ENCODE measurements at places on chromosomes 12 and 14.

- DNase-seq: no peak
These were observed 60.6 kb downstream of the BEGAIN start for GRCh38 chr14:100526632-100527031.

- DNase-seq: no peak
These were observed 345.4 kb downstream of the MED13L start for GRCh38 chr12:115932066-115932465.

- peak; percentile 61 for DNase-seq
These were observed 361.8 kb downstream of the C12orf50 start for GRCh38 chr12:87667378-87667777.

DNA sequence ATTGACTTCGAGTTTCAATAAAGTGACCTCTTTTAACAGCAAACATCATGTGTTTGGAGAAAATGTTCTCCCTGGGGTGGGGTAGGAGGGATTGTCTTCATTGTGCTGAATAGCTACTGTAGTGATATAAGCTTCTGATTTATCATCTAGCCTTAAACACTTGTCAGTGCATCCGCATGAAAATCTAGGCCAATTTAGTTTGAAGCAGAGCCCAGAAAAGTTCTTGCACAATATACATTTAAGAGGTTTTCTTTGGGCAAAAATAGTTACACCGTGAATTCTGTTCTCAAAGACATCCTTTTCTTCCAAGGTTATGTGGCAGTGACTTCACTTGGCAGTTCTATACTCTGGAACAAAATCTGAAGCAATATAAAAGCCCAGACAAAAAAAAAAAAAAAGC is 136.0 kb upstream of the IFNG-AS1 start:
- DNase-seq: no peak

Data from PC-3 (cell line).